ENCODE measurements at places on chromosomes 7 and 10.

GRCh38 chr10:25858076-25858475 is 76.0 kb upstream of the MYO3A start:
- DNase-seq = no peak

DNA sequence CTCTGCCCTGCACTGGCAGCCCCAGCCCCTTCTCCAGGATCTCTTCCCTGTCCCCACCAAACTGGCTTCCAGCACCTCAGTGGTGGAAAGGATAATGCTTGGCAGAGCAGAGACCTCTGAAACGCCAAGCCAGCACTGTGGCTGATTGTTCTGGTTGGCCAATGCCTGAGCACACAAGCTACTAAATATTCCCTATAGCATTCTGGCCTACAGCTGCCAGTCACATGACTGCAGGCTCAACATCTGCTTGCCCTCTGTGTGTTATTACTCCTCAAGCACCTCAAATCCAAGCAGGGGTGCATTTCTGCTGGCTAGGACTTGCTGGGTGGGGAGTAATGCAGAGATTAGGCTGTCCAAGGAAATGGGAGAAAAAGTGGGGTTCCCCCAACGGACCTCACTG is 6.1 kb downstream of the TBATA start:
- no peak for DNase-seq

DNA sequence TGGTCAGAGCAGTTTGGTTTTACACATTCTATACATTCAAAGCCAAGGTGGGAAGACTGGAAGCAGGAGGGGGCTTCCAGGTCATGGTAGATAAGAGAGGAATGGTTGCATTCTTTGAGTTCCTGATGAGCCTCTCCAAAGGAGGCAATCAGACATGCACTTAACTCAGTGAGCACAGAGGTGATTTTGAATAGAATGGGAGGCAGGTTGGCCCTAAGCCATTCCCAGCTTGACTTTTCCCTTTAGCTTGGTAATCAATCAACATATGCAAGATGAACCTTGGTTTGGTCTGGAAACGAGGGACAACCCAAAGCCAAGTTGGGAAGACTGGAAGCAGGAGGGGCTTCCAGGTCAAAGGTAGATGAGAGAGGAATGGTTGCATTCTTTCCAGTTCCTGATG is 31.4 kb downstream of the TCERG1L start:
- no peak for DNase-seq

GRCh38 chr7:34133983-34134782 is 228.8 kb downstream of the BMPER start:
- no peak for DNase-seq

GRCh38 chr7:4675771-4676367 is 6.2 kb upstream of the FOXK1 start:
- no peak for DNase-seq

- no peak for DNase-seq
Observed at GRCh38 chr10:100970914-100971811, 1.9 kb downstream of the SEMA4G start.

- peak; percentile 44 for DNase-seq
Observed at GRCh38 chr10:110207011-110207804, at the start of gene MXI1. Gene MXI1 (plus strand): TSS chr10:110207605. CDS start chr10:110207809, 204 bp downstream.

DNA sequence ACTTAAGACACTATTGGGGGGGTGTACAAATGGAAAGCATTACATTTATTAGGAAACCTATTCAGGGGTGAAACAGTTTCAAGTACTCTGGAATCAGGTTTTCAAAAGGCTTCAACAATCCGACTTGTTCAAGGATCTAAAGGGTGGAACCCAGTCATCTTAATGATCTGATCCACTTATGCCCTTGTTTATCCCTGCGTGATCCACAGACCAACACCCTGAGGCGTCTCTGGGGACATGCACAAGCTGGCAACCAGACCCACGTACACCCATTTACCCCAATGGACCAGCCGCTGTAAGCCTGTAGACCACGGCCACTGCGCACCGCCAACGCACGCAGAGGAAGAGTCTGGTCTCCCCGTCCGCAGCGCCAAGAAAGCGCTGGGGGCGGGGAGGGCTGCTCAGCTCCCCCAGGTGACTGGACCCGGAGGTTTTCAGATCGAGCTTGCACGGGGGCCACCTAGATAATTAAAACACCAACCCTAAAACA is 13.4 kb downstream of the HNRNPF start:
- DNase-seq = peak; percentile 15

DNA sequence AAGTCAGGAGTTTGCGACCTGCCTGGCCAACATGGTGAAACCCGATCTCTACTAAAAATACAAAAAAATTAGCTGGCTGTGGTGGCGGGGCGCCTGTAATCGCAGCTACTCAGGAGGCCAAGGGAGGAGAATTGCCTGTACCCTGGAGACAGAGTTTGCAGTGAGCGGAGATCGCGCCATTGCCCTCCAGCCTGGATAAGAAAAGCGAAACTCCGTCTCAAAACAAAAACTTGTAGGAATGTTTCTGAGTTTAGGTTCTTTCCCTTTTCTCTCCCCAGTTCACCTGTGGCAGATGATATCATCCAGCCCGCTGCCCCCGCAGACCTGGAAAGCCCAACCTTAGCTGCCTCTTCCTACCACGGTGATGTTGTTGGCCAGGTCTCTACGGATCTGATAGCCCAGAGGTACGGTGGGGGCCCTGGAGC is 138.8 kb upstream of the BTBD16 start:
- no peak for DNase-seq

- no peak for DNase-seq
Observed at GRCh38 chr7:18268571-18268970, 227.0 kb upstream of the HDAC9 start.

- no peak for DNase-seq
Observed at GRCh38 chr7:20577441-20578071, 37.9 kb upstream of the ABCB5 start.

GRCh38 chr7:45699726-45700390 is 125.7 kb downstream of the ADCY1 start:
- DNase-seq = no peak

DNA sequence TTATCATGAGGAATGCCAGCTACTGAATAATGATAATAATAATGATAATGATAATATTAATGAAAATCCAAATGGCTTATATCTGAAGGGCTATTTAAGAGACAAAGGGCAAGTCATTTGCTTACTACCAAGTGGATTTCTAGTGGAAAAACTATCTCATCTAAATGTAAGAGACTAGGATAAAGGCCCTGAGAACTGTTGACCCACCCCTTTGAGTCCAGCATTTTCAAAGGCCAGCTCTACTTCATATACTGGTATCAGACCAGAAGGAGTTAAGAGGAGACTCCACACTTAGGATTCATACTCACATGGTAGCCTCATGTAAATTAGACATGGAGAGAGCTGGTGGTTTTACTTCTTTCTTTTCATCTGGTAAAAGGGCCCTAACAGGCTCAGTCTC is 76.0 kb downstream of the PHYHIPL start:
- no peak for DNase-seq

GRCh38 chr10:92430103-92430502 is 139.1 kb downstream of the MARCHF5 start:
- DNase-seq = no peak

- DNase-seq = no peak
Observed at GRCh38 chr10:57102236-57102635, 741.2 kb upstream of the ZWINT start.

- DNase-seq = no peak
Observed at GRCh38 chr7:154975984-154976383, 26.9 kb downstream of the PAXIP1 start.

DNA sequence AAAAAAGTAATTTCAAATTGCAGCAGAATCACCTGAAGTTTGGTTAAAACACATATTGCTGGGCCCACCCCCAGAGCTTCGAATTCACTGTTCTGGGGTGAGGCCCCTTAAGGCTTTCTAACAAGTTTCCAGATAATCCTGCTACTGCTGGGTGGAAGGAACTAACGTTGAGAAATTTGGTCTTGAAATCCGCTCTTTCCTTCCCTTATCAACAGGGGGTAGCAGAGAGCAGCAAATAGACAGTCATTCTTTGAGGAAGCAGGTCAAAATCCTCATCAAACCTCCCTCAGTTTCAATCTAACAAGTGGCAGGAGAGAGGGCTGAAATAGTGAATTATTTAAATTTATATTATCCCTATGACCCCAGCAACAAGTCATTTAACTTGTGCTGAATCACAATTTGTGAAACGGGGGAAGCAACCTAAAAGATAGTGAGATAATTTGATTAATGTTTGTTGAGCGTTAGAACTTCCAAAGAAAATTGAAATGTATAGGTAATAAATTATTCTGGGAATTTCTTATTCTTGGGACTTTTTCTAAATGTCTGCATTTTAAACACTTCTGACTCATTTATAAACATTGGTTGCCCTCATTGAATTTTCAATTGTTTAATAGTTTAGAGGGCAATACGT is 21.7 kb upstream of the MALSU1 start:
- DNase-seq = no peak

DNA sequence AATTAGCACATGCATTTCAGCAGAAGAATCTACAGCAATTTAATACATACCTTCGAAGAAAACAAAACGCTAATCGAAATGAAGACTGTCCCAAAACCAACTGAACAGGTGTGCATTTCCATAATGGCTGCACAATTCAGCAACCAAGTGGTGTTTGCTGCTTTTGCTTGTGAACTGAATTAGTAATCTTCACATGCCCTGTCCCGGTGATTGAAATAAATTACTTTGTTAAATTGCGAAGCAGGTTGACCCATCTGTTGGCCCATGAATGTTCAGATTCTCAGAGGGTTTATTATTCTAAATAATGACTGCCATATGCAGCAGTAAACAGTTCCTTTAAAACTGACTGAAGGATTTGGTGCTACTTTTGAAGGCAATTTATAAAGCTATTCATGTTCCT is 445.2 kb upstream of the NFE2L3 start:
- no peak for DNase-seq

All from anterior cingulate cortex (tissue), 58 donors.